A375 (cell line): ENCODE measurements at places on chromosomes 7 and 10. TPM values are rescaled to one million over a fixed set of nuclear protein-coding genes. Genes with fewer than 3 reads are reported as not detected.

PON1 gene
- not detected in 2 replicates for total RNA-seq

TUBAL3 gene
- not detected in 2 replicates for total RNA-seq

C7orf33 gene
- total RNA-seq, result not detected in 2 replicates

C10orf67 gene
- not detected in 2 replicates for total RNA-seq

SRRT gene
- 127 and 132 TPM in 2 replicates for total RNA-seq

FFAR4 gene
- 0.08 TPM in 1 of 2 replicates, not detected in the other for total RNA-seq

GBX1 gene
- total RNA-seq, result not detected in 2 replicates

MYL10 gene
- 0.75 TPM in 1 of 2 replicates, not detected in the other for total RNA-seq

PNLIPRP2 gene
- total RNA-seq, result not detected in 2 replicates

AKR1C1 gene
- total RNA-seq, result 2.2 and 3.2 TPM in 2 replicates

HOXA7 gene
- not detected in 2 replicates for total RNA-seq

TAS2R41 gene
- not detected in 2 replicates for total RNA-seq

KIN gene
- total RNA-seq, result 4.6 and 11.0 TPM in 2 replicates

COBL gene
- total RNA-seq, result 4.1 and 5.0 TPM in 2 replicates

TFEC gene
- 0.34 and 0.40 TPM in 2 replicates for total RNA-seq

LMTK2 gene
- total RNA-seq, result 9.1 and 9.9 TPM in 2 replicates

FXYD4 gene
- total RNA-seq, result not detected in 2 replicates

TMEM176A gene
- total RNA-seq, result not detected in 2 replicates

TYW1B gene
- total RNA-seq, result 5.8 and 6.1 TPM in 2 replicates

GJC3 gene
- total RNA-seq, result 0.32 TPM in 1 of 2 replicates, not detected in the other

GPNMB gene
- 25.9 and 26.3 TPM in 2 replicates for total RNA-seq

XRCC2 gene
- 12.2 and 13.6 TPM in 2 replicates for total RNA-seq

ZNF485 gene
- 2.8 and 4.2 TPM in 2 replicates for total RNA-seq

TMEM196 gene
- total RNA-seq, result not detected in 2 replicates

LMBR1 gene
- total RNA-seq, result 34.0 and 35.2 TPM in 2 replicates

ASZ1 gene
- not detected in 2 replicates for total RNA-seq

PRF1 gene
- total RNA-seq, result not detected in 2 replicates

GATA3 gene
- 0.87 and 1.1 TPM in 2 replicates for total RNA-seq

SPDYE6 gene
- not detected in 2 replicates for total RNA-seq

RADIL gene
- 0.04 TPM in 1 of 2 replicates, not detected in the other for total RNA-seq

MAPK8 gene
- 22.2 and 32.6 TPM in 2 replicates for total RNA-seq

SLC25A40 gene
- total RNA-seq, result 4.9 and 7.5 TPM in 2 replicates

OR6V1 gene
- not detected in 2 replicates for total RNA-seq
